Sigmoid colon (tissue), 7 donors: ENCODE measurements at places on chromosomes 1 and 21. TPM values are rescaled to one million over a fixed set of nuclear protein-coding genes. Genes with fewer than 3 reads are reported as not detected.
A peak's percentile ranks its signal among the peaks of the same experiment; 100 is the strongest.

DNA sequence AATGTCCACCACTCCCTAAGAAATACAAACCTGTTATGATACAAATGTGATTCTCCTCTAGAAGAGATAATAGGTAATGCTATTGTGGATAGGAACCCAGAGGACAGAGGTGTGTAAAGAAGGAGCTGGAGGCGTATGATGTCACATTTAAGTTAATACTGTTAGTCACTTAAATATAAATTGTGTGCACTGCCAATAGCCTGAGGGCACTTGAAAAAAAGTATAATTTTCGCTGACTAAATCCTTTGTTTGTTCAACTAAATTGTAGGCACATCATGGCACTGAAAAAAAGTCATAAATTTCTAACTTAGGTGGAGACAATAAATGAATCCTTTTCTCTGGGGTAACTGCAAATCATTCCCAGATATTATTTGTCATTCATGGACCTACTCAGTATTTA is 4.4 kb downstream of the RCSD1 start:
- H3K36me3 ChIP-seq, result no peaks in the 10 kb centered on the region
- no peak for DNase-seq
- H3K4me1 ChIP-seq, result peaks cover 8% of the 10 kb centered on the region
- no peaks in the 10 kb centered on the region for H3K27me3 ChIP-seq
- H3K27ac ChIP-seq, result no peak overlapping the region
- no peak overlapping the region for H3K4me3 ChIP-seq

DNA sequence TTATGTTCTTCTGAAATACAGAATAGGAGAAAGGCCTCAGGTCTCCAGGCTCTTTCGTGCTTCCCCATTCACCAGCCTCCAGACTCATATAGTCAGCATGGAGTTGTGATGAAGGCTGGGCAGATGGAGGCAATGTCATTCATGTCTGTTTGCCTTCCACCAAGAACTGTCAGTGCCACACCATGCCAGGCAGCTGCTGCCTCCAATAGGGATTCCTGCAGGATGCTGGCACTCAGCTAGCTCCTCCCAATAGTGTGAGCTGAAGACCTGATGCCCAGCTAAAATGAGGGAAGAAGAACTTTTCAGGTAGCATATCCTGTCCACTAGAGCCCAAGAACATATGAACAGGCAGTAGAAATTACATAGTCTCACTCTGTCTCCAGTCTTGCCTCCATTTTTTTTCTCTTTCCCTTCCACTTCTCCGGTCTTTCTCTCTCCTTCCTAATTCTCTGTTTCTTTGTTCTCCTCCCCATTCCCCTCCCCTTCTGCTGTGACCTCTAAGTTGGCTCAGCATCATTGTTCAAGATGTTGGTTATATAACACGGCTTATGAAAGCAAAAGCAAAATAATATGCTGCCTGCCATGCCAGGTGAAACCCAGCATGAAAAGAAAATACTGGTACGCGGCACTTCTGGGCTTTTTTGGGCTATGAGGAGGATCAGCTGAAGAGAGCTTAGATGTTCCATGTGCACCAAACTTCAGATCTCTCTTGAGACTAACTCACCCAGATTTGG is 17.3 kb downstream of the GLUL start:
- no peaks in the 10 kb centered on the region for H3K4me1 ChIP-seq

The OR2T11 gene
- total RNA-seq, result not detected

GRCh38 chr1:65265651-65266351 is 43.5 kb upstream of the DNAJC6 start:
- no peaks in the 10 kb centered on the region for H3K36me3 ChIP-seq
- DNase-seq, result no peak
- H3K4me1 ChIP-seq, result peaks cover 18% of the 10 kb centered on the region
- H3K4me3 ChIP-seq, result peak overlapping the region; percentile 20

GRCh38 chr1:201707656-201708055 is 121.3 kb upstream of the IPO9 start:
- peaks cover 44% of the 10 kb centered on the region for H3K4me1 ChIP-seq
- peak overlapping the region; percentile 96 for H3K27ac ChIP-seq
- no peaks in the 10 kb centered on the region for H3K36me3 ChIP-seq

DNA sequence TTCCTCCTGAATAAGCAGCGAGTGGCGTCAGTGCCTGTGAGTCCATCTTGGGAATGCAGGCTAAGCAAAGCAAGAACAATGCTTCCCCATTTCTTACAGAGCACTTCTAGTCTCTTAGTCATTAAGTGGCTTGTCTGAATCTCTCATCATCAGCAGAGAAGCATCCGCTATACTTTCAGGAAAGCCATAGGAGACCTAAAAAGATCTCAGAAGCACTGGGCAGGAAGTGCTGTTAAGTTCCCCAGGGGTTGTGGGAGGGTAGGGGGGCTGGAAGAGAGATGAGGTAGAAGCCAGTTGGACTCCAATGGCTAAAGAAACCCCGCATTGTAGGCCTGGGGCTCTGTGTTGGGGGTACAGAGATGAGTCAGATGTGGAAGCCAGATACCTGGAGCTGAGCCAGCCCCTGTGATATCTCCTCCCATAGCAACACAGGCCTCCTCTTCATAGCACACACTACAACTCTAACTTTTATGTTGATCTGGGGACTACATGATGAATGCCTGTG is 44.9 kb downstream of the SYT6 start:
- no peaks in the 10 kb centered on the region for H3K36me3 ChIP-seq
- H3K27ac ChIP-seq, result no peak overlapping the region
- H3K4me3 ChIP-seq, result no peak overlapping the region
- H3K4me1 ChIP-seq, result no peaks in the 10 kb centered on the region

DNA sequence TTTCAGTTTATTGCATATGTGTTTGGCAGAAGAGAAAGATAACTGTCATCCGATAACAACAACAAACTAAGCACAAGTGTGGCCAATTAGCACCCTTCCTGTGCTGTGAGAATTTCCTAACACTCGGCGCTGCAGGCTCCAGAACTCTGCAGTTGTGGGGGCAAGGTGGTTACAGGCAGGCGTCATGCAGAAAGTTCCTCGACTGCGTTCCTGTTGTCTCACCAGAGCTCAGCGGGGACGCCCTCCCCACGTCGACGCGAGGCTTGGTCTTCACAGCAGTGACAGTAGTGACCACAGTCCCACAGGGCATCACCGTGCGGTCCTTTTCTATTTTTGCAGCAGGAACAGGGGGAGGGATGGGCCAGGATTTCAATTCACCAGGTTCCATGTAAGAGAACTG is 27.6 kb upstream of the PRDM15 start:
- no peak overlapping the region for H3K27ac ChIP-seq
- peaks cover 41% of the 10 kb centered on the region for H3K36me3 ChIP-seq
- no peaks in the 10 kb centered on the region for H3K4me1 ChIP-seq
- DNase-seq, result peak; percentile 40
- no peak overlapping the region for H3K4me3 ChIP-seq

GRCh38 chr1:223233019-223233409 is 90.0 kb upstream of the TLR5 start:
- H3K27ac ChIP-seq, result no peak overlapping the region
- no peaks in the 10 kb centered on the region for H3K36me3 ChIP-seq
- no peak overlapping the region for H3K4me3 ChIP-seq
- DNase-seq, result no peak
- no peaks in the 10 kb centered on the region for H3K27me3 ChIP-seq

DNA sequence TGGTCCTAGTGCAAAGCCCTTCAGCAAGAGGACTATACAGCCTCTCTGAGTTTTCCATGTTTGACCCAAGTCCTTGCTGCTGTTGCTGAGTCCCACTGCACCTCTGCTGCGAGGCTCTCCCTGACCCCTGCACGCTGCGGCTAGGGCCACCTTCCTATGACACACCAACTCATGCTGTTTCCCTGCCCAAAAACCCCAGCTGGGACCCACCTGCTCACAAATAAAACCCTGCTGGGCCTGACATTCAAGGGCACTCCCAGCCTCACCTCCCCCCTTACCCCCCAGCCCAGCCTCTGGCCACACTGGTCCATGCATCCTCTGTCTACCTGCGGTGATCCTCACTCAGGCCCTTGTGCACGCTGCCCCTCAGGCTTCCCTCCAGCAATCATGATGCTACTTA is 12.3 kb upstream of the ASCL5 start:
- peaks cover 25% of the 10 kb centered on the region for H3K4me1 ChIP-seq
- DNase-seq, result no peak
- H3K4me3 ChIP-seq, result no peak overlapping the region
- no peak overlapping the region for H3K27ac ChIP-seq
- peaks cover 18% of the 10 kb centered on the region for H3K36me3 ChIP-seq
- no peaks in the 10 kb centered on the region for H3K27me3 ChIP-seq

The SLC22A15 gene
- 2.4 TPM for total RNA-seq

GRCh38 chr1:212687811-212688210 is 11.8 kb downstream of the BATF3 start:
- no peaks in the 10 kb centered on the region for H3K4me1 ChIP-seq
- no peak overlapping the region for H3K4me3 ChIP-seq
- no peaks in the 10 kb centered on the region for H3K36me3 ChIP-seq
- no peak overlapping the region for H3K27ac ChIP-seq
- DNase-seq, result no peak

The CD84 gene
- 2.2 TPM for total RNA-seq

GRCh38 chr1:17280894-17281293 is 27.1 kb upstream of the PADI4 start:
- H3K4me1 ChIP-seq, result no peaks in the 10 kb centered on the region
- no peaks in the 10 kb centered on the region for H3K36me3 ChIP-seq
- H3K27me3 ChIP-seq, result no peaks in the 10 kb centered on the region

- H3K36me3 ChIP-seq, result no peaks in the 10 kb centered on the region
- DNase-seq, result peak; percentile 72
- H3K27ac ChIP-seq, result peak overlapping the region; percentile 68
- peaks cover 16% of the 10 kb centered on the region for H3K4me1 ChIP-seq
- no peaks in the 10 kb centered on the region for H3K27me3 ChIP-seq
Measured at GRCh38 chr1:96416111-96416595, 305.4 kb upstream of the PTBP2 start.

DNA sequence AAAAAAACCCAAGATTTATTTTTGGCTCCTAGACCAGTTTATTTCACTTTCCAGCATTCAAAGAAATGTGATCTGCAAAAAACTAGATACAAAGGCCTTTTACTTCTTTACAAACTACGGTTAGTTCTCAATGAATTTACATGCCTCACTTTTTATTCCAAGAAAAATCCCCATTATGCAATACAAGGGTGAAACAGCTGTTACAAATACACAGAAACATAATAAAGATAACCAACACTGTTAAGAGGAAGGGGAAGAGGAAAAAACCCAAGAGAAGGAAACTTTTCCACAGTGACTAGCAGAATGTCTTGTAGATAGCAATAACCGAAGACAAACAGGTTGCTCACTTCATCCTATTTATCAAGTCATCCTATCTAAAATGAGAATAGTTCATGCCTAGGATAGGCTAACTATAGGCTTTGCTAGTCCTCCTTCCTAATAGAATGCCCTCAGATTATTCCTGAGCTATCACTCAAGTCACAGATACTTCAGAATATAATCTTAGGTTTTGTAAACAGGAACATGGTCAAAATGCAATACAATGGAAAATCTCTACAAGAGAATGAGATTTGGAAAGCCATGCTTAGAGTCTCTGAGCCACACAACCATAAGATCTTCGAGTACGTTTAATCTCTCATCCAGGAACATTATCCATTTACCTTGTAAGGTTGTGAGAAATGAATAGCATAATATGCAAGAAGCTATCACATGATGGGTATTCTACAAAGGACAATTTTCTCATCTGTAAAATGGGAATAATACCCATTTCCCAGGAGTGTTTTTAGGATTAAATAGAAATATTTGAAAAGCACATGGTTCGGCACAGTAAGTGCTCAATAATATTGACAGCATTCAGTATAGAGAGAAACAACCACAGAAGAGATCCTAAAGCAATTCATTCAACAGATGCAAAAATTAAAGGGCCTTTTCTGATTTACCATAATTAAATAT is 5.4 kb downstream of the PNRC2 start:
- H3K27ac ChIP-seq, result peak overlapping the region; percentile 87
- peaks cover 35% of the 10 kb centered on the region for H3K4me1 ChIP-seq
- H3K27me3 ChIP-seq, result no peaks in the 10 kb centered on the region
- H3K4me3 ChIP-seq, result no peak overlapping the region
- H3K36me3 ChIP-seq, result peaks cover 65% of the 10 kb centered on the region

The NUDT17 gene
- total RNA-seq, result 3.4 TPM
